ENCODE measurements at places on chromosomes 13 and 19. TPM values are rescaled to one million over a fixed set of nuclear protein-coding genes. Genes with fewer than 3 reads are reported as not detected.

The TGFBR3L gene
- 1.3 TPM for total RNA-seq

The STOML3 gene
- total RNA-seq: not detected

The BRME1 gene
- 0.83 TPM for total RNA-seq

The ZNF709 gene
- 4.8 TPM for total RNA-seq

The CARM1 gene
- 17.2 TPM for total RNA-seq

The CYP2A7 gene
- total RNA-seq: not detected

The TRPM4 gene
- 6.9 TPM for total RNA-seq

The DOCK6 gene
- total RNA-seq: 10.5 TPM

The LRRC63 gene
- total RNA-seq: under 0.01 TPM

Data from fibroblast of lung (primary cell).